ENCODE measurements at places on chromosomes 1 and 21. TPM values are rescaled to one million over a fixed set of nuclear protein-coding genes. Genes with fewer than 3 reads are reported as not detected.

The RHD gene
- total RNA-seq: not detected

The CYYR1 gene
- total RNA-seq: 10.4 TPM

The SLC5A9 gene
- total RNA-seq: not detected

The SYPL2 gene
- total RNA-seq: 0.04 TPM

The ERICH3 gene
- total RNA-seq: not detected

The OR14A16 gene
- total RNA-seq: not detected

DNA sequence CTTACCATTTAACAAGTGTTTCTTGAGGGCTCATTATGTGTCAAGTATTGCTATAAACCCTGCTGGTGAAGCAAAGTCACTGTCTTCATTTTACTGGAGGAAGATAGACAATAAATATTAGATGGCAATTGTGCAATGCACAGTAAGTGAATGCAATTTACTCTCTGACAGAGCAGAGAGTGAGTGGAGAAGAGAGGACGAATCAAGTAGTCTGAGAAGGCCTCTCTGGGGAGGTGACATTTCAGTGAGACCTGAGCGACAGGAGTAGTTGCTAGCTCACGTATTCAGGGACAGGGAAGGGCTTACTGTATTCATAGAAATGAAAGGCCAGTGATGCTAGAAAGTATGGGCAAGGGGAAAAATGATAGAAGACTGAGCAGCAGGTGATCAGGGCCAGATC is 1.2 kb upstream of the NMNAT2 start:
- no peak for DNase-seq

DNA sequence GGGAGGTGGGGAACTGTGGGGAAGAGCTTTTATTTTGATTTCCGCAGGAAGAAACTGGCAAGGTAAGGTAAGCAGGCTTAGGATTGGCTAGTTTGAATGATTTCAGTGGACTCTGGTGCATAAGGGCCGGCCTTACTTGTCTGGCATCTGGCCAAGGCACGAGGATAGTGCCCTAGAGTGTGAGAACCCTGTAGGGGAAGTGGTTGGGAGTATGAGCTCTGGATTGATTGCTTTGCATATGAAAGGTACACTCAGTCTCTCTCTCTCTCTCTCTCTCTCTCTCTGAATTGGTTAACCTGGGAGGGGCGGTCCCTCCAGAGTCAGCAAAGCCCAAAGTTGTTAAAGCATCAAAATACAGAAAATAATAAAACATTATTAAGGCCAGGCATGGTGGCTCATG is 463.0 kb downstream of the SIPA1L2 start:
- no peak for DNase-seq

DNA sequence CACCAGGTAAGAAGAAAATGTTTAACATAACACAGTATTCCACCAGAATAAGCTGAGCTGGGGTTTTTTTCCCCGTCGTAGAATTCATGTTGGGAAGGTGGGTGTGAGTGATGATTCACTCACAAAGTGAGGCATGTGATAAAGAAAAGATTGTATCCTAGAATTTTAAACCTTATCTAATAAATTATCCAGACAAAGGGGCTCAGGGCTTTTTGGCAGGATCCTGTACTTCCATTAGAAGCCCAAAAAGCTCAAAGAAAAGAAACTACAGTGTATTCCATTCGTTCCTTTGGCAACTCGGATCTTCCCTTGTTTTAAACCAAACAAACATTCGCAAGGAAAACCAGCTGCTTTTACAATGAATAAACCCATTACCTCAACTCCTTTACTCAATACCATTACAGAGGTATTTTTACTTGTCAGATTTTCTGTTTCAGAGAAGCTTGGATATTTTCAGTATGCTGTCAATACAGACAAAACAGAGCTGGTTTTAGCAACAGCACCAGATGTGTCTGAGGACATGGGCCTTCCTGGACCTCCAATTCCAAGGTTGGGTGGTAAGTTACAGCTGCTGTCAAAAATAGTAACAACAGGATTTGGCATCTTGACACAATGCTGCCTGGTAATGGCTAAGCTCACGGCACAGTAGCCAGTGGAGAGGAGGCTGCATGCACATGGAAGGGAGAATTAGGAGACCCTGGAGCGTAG is 159.9 kb upstream of the RUNX1 start:
- DNase-seq: no peak

GRCh38 chr21:15054089-15054488 is 10.7 kb downstream of the NRIP1 start:
- DNase-seq: no peak

DNA sequence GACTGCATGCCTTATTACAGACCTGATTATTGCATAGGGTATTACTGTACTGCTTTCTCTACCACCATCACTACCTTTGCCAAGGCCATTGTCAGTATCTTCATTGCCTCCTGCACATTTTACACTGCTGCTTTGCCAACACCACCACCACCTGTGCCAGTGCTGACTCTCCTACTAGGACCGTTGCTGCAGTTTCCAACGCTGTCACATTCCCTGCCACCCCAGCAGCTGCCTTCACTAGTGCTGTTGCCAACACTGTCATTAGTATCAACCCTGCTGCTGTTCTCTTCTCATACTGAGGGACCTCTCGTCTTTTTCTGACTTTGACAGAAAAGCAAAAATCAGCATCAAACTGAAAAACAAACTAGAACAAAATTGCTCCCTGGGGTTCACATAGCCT is 394.9 kb upstream of the B3GALT2 start:
- no peak for DNase-seq

- no peak for DNase-seq
Observed at GRCh38 chr1:151990856-151991198, 2.8 kb downstream of the S100A10 start.

All from pulmonary artery endothelial cell (primary cell).